ENCODE measurements at places on chromosomes 1 and 21. TPM values are rescaled to one million over a fixed set of nuclear protein-coding genes. Genes with fewer than 3 reads are reported as not detected.

DNA sequence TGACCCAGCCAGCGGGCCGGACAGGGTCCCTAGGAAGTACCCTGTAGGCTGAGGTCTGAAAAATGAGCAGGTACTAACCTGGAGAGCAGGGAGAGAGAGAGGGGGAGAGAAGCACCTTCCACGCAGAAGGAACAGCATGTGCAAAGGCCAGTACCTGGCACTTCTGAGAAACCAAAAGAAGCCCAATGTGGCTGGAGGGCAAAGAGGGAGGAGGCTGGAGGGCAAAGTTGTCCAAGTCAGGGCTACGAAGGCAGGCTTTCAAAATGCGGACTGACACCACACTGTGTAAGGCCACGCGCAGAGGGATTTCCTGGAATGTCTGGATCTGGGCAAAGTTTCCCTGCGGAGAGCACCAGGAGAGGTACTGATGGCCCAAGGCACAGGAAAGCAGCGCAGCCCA lies 64.4 kb downstream of the SSBP3 start:
- H3K4me1 ChIP-seq, result peaks cover 16% of the 10 kb centered on the region
- H3K27me3 ChIP-seq, result no peaks in the 10 kb centered on the region
- H3K4me3 ChIP-seq, result no peak overlapping the region
- H3K27ac ChIP-seq, result no peak overlapping the region

The RPS6KA1 gene
- total RNA-seq, result 198 TPM

DNA sequence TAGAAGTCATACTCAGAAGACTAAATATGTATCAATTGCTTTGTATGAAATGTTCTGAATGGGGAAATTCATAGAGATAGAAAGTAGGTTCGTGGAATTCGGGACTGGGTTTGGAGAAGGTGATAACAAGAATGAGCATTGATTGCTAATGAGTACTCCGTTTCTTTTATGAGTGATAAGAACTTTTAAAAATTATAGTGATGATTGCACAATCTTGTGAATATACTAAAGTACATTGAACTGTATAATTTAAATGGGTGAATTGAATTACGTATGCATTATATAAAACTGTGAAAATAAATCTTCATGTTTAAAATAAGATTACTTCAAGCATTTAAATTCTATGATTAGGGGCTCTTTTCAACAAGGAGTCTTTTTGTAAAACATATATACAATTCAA lies 425.6 kb upstream of the NCAM2 start:
- no peaks in the 10 kb centered on the region for H3K27me3 ChIP-seq
- no peak overlapping the region for H3K4me3 ChIP-seq
- no peak overlapping the region for H3K27ac ChIP-seq

DNA sequence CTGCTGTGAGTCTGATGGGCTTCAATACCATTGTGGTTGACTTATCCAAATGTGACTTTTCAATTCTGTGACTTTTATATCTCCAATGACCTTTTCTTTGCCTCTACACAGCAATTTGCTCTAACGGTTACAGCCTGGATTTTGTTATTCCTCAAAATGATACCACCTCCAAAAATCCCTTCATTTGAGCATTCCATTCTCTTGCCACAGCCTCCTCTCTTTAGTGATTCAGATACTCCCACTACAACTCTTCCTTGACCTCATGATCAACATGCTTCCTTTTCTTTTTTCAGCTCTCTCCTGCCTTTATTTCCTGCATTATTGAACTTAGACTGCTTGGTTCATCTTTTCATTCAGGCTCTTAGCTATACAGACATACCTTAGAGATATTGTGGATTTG lies 16.6 kb upstream of the IL19 start:
- H3K36me3 ChIP-seq, result no peaks in the 10 kb centered on the region
- no peak overlapping the region for H3K4me3 ChIP-seq
- DNase-seq, result no peak
- H3K27me3 ChIP-seq, result no peaks in the 10 kb centered on the region
